ENCODE measurements at places on chromosomes 2 and 18. TPM values are rescaled to one million over a fixed set of nuclear protein-coding genes. Genes with fewer than 3 reads are reported as not detected.

- H3K36me3 ChIP-seq: no peaks in the 10 kb centered on the region
- H3K4me1 ChIP-seq: peaks cover 35% of the 10 kb centered on the region
- DNase-seq: no peak
- no peak overlapping the region for H3K4me3 ChIP-seq
- no peaks in the 10 kb centered on the region for H3K27me3 ChIP-seq
Observed at GRCh38 chr18:49731421-49731841, 81.9 kb downstream of the ACAA2 start.

DNA sequence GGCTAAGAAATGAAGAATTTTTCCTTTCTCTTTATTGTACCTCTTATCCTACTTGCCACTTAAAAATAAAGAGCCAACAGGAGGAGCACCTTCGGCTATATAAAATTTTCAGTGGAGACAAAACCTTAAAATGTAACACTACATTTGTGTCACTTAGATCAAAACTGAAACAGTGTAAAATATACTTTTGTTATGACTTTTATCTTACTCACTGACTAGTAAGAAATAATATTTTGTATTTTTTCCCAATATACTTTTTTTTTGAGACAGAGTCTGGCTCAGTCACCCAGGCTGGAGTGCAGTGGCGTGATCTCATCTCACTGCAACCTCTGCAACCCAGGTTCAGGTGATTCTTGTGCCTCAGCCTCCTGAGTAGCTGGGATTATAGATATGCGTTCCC is 28.3 kb downstream of the KCNJ13 start:
- no peaks in the 10 kb centered on the region for H3K4me1 ChIP-seq
- H3K27me3 ChIP-seq: no peaks in the 10 kb centered on the region
- no peak overlapping the region for H3K27ac ChIP-seq

Gene RSAD2
- 11.5 TPM for total RNA-seq

GRCh38 chr2:10514743-10515142 is 66.6 kb upstream of the ODC1 start:
- H3K4me1 ChIP-seq: no peaks in the 10 kb centered on the region
- DNase-seq: no peak
- no peak overlapping the region for H3K4me3 ChIP-seq
- no peaks in the 10 kb centered on the region for H3K36me3 ChIP-seq

- DNase-seq: no peak
- peak overlapping the region; percentile 92 for H3K27ac ChIP-seq
- H3K36me3 ChIP-seq: no peaks in the 10 kb centered on the region
- peaks cover 2% of the 10 kb centered on the region for H3K27me3 ChIP-seq
- peak overlapping the region; percentile 99 for H3K4me3 ChIP-seq
- H3K4me1 ChIP-seq: no peaks in the 10 kb centered on the region
Observed at GRCh38 chr2:231960810-231961348, 634 bp upstream of the DIS3L2 start.

Gene DSC2
- 15.4 TPM for total RNA-seq

- H3K36me3 ChIP-seq: no peaks in the 10 kb centered on the region
- H3K27me3 ChIP-seq: no peaks in the 10 kb centered on the region
- H3K4me3 ChIP-seq: no peak overlapping the region
- peak overlapping the region; percentile 7 for H3K27ac ChIP-seq
- no peaks in the 10 kb centered on the region for H3K4me1 ChIP-seq
Observed at GRCh38 chr2:229313591-229313990, 42.5 kb upstream of the PID1 start.

DNA sequence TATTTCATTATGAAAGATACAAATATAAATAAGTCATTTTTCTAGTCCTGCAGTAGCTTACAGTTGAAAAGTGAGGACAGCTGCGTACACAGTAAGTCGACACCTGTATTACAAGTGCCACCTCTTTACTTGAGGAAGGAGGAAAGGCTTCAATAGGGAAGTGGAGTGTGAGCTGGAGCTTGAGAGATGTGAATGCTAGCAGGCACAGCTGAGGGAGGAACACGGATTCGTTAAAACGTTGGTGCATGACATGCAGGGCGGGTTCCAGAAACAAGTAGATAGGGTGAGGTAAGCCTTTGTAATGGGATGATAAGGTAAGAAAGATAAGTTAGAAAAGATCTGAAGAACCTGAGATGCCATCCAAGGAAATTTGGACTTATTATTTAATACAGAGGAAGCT is 98.1 kb upstream of the CSRNP3 start:
- no peak overlapping the region for H3K27ac ChIP-seq
- H3K4me3 ChIP-seq: no peak overlapping the region
- peak; percentile 14 for DNase-seq
- H3K4me1 ChIP-seq: no peaks in the 10 kb centered on the region

DNA sequence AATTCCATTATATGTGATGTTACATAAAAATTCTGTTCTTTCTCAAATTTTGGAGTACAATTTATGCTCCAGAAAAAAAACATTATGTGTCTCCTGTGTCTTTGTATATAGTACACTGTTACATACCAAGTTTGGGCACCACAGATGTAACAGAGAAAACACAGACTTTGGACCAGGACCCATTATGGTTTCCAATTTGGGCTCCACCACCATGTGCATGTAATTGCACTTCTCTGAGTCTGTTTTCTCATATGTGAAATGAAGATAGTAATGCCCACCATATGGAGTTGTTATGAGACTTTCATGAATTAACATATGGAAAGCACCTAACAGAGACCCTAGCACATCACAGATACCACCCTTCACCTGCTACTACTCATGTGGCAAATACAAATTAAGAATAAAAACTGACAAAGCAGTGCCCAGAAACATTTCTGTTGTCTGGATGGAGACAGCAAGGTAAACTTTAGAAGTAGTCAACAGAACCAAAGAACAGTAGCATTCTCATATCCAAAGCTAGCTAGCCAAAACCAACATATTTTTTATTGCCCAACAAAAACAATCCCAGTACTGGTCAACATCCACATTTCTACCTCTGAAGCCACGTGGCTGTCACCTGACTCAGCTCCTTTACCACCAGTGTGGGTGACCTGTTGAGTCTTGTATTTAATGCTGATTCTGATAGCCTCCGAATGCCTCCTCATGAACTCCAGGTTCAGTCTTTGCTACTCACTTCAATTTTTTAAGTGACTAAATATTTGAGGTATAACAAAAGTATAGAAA is 42.9 kb downstream of the ANTXR1 start:
- H3K27ac ChIP-seq: no peak overlapping the region
- no peaks in the 10 kb centered on the region for H3K27me3 ChIP-seq
- no peaks in the 10 kb centered on the region for H3K36me3 ChIP-seq
- no peak overlapping the region for H3K4me3 ChIP-seq
- H3K4me1 ChIP-seq: no peaks in the 10 kb centered on the region
- DNase-seq: no peak

- H3K4me3 ChIP-seq: no peak overlapping the region
- H3K27me3 ChIP-seq: no peaks in the 10 kb centered on the region
Observed at GRCh38 chr2:9099341-9099751, 95.9 kb upstream of the MBOAT2 start.

DNA sequence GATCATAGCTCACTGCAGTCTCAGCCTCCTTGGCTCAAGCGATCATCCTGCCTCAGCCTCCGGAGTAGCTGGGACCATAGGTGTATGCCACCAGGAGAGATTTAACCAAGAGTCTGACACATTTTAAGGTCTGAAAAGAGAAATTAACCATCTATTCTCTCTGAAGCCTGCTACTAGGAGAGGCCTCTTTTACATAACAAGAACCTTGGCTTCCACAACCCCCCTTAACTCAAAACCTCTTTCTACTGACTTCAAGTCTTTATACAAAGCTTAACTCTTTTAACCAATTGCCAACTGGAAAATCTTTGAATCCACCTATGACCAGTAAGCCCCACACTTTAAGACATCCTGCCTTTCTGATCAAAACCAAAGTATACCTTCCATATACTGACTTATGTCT is 279.9 kb upstream of the CELF4 start:
- DNase-seq: no peak
- no peaks in the 10 kb centered on the region for H3K4me1 ChIP-seq
- H3K36me3 ChIP-seq: no peaks in the 10 kb centered on the region
- H3K4me3 ChIP-seq: no peak overlapping the region
- H3K27me3 ChIP-seq: no peaks in the 10 kb centered on the region

- no peak overlapping the region for H3K27ac ChIP-seq
- peaks cover 7% of the 10 kb centered on the region for H3K36me3 ChIP-seq
- H3K4me3 ChIP-seq: no peak overlapping the region
- H3K27me3 ChIP-seq: no peaks in the 10 kb centered on the region
- DNase-seq: no peak
- peaks cover 8% of the 10 kb centered on the region for H3K4me1 ChIP-seq
Observed at GRCh38 chr2:1738163-1738562, 6.2 kb downstream of the PXDN start.

- H3K4me1 ChIP-seq: no peaks in the 10 kb centered on the region
- no peaks in the 10 kb centered on the region for H3K36me3 ChIP-seq
- no peak for DNase-seq
- H3K4me3 ChIP-seq: no peak overlapping the region
Observed at GRCh38 chr2:178029342-178029741, 43.2 kb downstream of the PDE11A start.

Gene TLX2
- total RNA-seq: not detected

Gene THSD7B
- total RNA-seq: 8.2 TPM

GRCh38 chr2:212536817-212537725 is 1.5 kb downstream of the ERBB4 start:
- no peaks in the 10 kb centered on the region for H3K36me3 ChIP-seq
- peak overlapping the region; percentile 40 for H3K4me3 ChIP-seq
- H3K27ac ChIP-seq: peak overlapping the region; percentile 62
- no peaks in the 10 kb centered on the region for H3K27me3 ChIP-seq

DNA sequence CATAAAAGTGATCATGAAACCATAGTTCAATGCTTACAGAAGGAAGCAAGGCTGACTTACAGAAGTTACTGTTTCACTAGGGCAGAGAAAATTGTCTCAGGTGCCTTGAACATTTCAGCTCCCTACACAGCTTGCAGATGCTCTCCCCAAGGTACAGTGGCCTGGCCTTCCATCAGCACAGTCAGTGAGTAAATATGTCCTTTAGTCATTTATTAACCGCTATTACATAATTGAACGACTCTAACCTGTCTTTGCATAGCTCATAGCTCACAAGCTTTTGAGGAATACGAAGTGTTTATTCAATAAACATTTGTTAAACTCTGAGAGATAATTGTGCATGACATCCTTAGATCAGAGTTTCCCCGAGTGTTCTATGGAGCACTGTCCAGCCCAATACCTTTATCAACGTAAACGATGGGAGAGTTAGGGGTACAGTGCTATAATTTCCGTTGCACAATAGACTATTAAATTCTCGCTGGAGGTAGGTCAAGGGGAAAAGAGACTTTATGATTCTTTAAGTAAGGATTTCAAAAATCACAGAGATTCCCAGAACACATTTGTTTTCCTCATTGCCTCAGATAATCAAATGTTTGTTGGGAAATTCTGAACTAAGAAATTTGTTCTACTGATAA is 677.8 kb downstream of the TSN start:
- peak; percentile 23 for DNase-seq
- no peak overlapping the region for H3K27ac ChIP-seq
- H3K4me3 ChIP-seq: no peak overlapping the region

Gene PRSS56
- total RNA-seq: not detected

DNA sequence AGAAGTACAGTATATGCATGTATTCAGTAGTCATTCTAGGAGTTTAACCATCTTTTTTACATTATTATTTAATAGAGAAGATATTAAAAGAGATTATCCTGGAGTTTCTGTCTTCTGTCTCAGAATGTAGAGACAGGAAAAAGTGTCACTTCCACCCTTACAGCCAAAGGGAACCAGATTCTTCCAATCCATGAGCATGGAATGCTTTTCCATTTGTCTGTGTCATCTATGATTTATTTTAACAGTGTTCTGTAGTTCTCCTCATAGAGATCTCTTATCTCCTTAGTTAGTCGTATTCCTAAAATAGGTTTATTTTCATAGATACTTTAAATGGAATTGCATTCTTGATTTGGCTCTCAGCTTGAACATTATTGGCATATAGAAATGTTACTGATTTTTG is 959.5 kb upstream of the PIK3C3 start:
- no peaks in the 10 kb centered on the region for H3K27me3 ChIP-seq
- H3K36me3 ChIP-seq: no peaks in the 10 kb centered on the region
- H3K27ac ChIP-seq: no peak overlapping the region
- H3K4me3 ChIP-seq: no peak overlapping the region
- no peak for DNase-seq

- H3K4me3 ChIP-seq: no peak overlapping the region
- no peak overlapping the region for H3K27ac ChIP-seq
- H3K4me1 ChIP-seq: no peaks in the 10 kb centered on the region
Observed at GRCh38 chr2:34851804-34852203, 1252.7 kb upstream of the FAM98A start.

DNA sequence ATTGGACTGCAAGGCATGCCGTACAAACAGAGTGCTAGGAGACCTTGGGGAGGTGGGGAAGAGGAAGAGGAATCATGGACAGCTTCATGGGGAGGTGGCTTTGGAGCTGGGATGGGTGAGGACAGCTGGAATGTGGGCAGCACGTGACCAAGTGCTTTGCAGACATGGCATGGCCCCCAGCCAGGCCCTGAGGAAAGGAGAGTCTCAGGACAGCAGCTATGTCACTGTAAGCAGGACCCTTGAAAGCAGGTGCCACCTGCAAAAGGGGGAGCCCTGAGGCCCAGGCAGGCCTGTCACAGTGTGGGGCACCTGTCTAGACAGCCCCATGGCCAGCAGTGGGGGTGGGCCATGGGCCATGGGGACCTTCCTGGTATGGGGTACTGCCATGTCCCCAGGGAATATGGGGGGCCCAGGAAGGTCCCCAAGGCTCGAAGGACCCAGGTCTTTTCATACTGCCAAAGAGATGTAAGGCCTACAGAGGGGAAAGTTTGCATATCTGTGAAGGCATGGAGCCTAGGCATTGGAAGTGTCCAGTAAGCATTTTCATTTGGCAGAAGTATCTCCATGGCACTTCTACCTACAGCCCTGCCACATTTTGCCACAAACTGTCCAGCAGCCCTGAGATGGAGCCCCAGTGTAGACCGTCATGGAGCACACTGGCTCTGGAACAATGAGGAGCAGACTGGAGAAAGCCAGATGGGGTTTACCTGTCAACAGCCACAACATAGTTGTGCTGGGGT is 9.9 kb downstream of the PAX8 start:
- DNase-seq: no peak
- no peaks in the 10 kb centered on the region for H3K36me3 ChIP-seq
- H3K4me3 ChIP-seq: no peak overlapping the region
- H3K27ac ChIP-seq: no peak overlapping the region

GRCh38 chr2:232085164-232085563 is 123.7 kb downstream of the DIS3L2 start:
- no peak overlapping the region for H3K27ac ChIP-seq
- no peak for DNase-seq
- no peaks in the 10 kb centered on the region for H3K27me3 ChIP-seq
- no peak overlapping the region for H3K4me3 ChIP-seq
- H3K36me3 ChIP-seq: peaks cover 8% of the 10 kb centered on the region

GRCh38 chr2:68730828-68731227 is 3.8 kb upstream of the ARHGAP25 start:
- no peaks in the 10 kb centered on the region for H3K27me3 ChIP-seq
- DNase-seq: no peak
- no peaks in the 10 kb centered on the region for H3K36me3 ChIP-seq
- no peaks in the 10 kb centered on the region for H3K4me1 ChIP-seq

DNA sequence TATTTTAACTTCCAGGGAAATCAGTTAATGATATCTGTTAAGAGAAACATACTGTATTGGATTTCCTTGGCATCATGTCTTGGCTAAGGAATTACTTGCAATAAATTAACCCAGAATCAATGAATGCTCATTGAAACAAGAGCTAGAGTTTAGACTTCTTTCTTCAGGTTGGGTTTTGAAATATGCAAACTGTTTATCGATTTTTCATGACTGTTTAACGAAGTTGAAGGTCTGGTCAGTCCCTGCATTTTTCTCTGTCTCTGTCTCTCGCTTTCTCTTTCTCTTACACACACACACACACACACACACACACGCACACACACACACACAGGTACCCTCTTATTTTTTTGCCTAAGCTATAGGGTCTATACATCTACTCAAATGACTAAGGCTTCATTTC is 981.0 kb downstream of the SUCLG1 start:
- no peak for DNase-seq
- H3K4me3 ChIP-seq: no peak overlapping the region
- no peak overlapping the region for H3K27ac ChIP-seq
- no peaks in the 10 kb centered on the region for H3K36me3 ChIP-seq
- H3K27me3 ChIP-seq: no peaks in the 10 kb centered on the region

Gene PSD4
- 29.6 TPM for total RNA-seq
